ENCODE measurements at places on chromosomes 12 and 14.

GRCh38 chr14:54309615-54310014, 87.2 kb upstream of the CDKN3 start:
- DNase-seq, result no peak

DNA sequence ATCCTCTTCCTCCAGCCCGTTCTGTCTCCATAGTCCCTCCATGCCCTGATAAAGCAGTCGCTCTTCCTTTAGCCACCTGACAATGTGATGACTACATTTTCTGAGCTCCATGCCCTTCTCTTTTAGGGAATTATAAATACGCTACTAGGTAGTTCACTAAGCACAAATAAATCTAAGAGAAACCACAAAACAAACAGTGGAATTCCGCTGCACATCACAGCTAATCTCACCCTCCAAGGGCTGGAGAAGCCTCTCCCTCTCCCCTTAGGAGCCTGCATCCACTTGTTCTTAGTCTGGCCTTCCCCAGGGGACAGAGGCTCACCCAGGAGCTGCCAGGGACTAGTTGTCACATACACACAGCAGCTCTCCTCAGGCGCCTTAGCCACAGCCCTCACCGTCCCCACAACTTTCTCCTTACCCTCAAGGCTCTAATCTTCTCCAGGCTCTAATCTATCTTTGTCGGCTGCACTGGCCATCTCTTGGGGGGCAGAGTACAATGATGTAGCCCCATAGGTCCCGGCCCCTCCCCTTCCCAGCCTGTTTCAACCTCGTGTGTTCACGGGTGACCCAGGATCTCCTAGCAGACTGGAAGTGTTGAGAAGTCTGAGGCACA, 55.9 kb upstream of the GPR68 start:
- no peak for DNase-seq

GRCh38 chr12:12534975-12535374, 27.7 kb downstream of the DUSP16 start:
- no peak for DNase-seq

- DNase-seq, result no peak
Measured at GRCh38 chr14:91419044-91419397, 1.4 kb upstream of the CCDC88C start.

GRCh38 chr14:104142136-104142945, 4.0 kb downstream of the KIF26A start:
- DNase-seq, result no peak

GRCh38 chr14:92789457-92790089, 4.5 kb upstream of the GOLGA5 start:
- no peak for DNase-seq

DNA sequence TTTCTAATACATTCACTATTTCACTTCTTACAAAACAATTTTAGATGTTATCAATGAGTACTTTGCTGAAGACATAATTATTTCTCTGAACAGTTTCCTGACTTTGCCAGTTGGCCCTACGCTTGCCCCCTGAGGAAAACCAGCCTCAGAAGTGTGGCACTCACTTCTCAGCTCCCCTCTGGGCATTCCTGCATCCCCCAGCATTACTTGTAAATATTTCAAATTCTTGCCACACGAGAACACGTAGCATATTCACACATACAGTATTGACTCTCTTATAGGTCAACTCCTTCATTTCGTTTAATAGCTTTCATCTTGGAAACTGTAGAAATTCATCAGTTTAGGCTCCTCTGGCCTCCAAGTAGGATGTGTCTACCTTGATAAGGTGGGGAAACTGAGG, 65.2 kb downstream of the OTX2 start:
- DNase-seq, result no peak

DNA sequence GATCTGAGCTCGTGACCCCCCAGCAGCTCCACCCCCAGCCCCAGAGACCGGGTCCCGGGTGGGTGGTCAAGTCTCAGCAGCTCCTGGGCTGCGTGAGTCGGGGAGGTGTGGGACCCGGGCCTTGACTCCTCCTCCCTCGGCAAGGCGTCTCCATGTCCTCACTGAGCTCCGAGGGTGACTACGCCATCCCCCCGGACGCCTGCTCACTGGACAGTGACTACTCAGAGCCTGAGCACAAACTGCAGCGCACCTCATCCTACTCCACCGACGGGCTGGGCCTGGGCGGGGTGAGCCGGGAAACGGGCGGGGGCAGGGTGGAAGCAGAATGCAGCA, 28.1 kb downstream of the PIGH start:
- DNase-seq, result no peak

DNA sequence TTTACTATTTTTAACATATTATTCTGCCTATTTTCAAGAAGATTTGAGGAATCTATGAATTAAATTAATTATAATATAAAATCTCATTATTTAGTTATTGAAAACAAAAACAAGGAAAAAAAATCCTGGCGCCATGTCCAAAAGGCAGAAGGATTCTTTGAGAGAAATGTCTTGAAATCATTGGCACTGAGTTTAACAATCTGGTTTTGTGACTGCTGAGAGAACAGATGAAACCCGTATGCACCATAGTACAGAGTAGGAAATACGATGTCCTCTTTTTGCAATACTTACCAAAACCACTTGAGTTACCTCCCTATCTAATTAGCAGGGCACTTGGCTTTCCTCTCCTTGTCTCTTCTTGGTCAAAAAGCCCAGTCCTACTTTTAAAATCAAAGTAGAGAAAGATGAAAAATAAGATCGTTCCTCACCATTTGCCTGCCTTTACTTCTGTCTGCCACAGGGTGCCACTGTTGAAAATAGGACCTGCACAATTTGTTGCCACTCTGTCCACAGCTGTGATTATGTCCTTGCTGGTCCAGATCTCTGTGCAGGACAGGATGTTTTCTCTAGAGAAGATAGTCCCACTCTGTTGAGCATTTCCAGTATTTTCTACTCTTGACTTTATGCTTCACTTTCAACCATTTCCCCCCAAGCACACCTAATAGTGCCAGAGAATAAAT, 179.7 kb downstream of the PDZRN4 start:
- DNase-seq, result no peak

GRCh38 chr14:36438883-36439282, 81.1 kb downstream of the NKX2-1 start:
- no peak for DNase-seq

GRCh38 chr14:52882824-52883223, 68.0 kb downstream of the FERMT2 start:
- no peak for DNase-seq

Measured in anterior cingulate cortex (tissue), 58 donors.